ENCODE measurements at places on chromosomes 4 and X. TPM values are rescaled to one million over a fixed set of nuclear protein-coding genes. Genes with fewer than 3 reads are reported as not detected.

The ERCC6L gene
- total RNA-seq: 13.2 TPM

GRCh38 chr4:101274888-101275752 is 72.2 kb downstream of the PPP3CA start:
- ATAC-seq: no peak

GRCh38 chrX:63404332-63404731 is 53.2 kb upstream of the SPIN4 start:
- ATAC-seq: no peak

- ATAC-seq: peak; percentile 61
These were observed 48.7 kb downstream of the ATP10D start for GRCh38 chr4:47533689-47534347.

- peak; percentile 81 for ATAC-seq
These were observed 31.0 kb downstream of the ALPK1 start for GRCh38 chr4:112327965-112328733.

The AMMECR1 gene
- 10.3 TPM for total RNA-seq

- no peak for ATAC-seq
These were observed 122.3 kb upstream of the USP9X start for GRCh38 chrX:40962793-40963407.

DNA sequence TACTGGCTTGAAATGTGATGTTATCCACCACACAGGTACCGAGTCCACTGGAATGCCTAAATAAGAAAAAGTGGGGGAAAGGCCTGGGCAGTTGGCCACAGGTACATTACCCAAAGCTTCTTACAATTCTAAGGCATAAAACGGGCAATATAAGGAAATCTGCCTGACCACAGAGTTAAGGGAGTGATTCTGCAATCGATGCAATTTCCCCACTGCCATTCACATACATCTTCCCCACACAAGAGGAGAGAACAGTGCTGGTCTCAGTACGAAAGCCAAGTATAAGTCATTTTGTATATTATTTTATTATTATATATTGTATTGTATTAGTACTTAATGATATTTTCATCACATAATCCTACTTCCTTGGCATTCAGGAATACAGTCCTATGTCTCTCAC is 30.6 kb downstream of the RFC1 start:
- ATAC-seq: no peak

- no peak for ATAC-seq
These were observed 17.7 kb upstream of the TMEM144 start for GRCh38 chr4:158192439-158193158.

DNA sequence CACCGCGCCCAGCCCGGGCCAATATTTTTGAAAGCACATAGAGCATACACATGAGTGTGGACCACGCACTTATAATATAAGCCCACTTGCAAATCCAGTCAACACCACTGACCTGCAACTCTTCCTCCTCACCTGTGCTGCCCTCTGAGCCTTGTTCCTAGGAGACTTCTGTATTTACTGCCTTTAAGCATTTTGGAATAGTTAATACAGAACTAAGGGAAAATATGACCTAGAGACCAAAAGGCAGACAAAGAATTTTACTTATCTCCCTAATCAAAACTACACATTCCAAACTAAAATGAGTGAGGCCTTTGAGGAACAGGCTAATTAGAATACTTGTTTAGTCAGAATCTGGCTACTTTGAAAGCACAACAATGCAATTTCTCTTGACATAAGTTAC is 89.1 kb downstream of the RELL1 start:
- no peak for ATAC-seq

The FUNDC1 gene
- 9.9 TPM for total RNA-seq

DNA sequence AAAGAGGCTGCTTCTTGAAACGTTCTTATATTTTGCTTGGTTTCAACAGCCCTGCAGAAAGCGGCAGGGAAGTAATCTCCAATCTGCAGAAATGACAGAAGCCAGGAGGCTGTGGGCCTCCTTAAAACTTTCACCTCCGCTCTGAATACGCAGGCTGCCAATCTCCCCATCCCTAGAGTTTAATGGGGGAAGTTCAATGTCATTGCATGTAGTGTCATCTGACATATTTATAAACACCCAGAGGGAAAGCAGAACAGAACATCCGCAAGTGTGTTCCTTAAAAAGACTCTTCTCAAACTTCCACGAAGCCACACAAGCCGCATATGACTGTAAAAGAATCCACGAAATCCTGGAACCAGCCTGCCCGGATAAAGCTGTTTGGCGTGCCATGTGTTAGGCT is 148.8 kb upstream of the TBL1X start:
- ATAC-seq: no peak

The BTK gene
- 1.7 TPM for total RNA-seq

- ATAC-seq: no peak
These were observed 7.5 kb upstream of the SPINK2 start for GRCh38 chr4:56828784-56829535.

The MCF2 gene
- total RNA-seq: 0.34 TPM

GRCh38 chr4:1216869-1217294 is 32.0 kb downstream of the CTBP1 start:
- ATAC-seq: peak; percentile 90

DNA sequence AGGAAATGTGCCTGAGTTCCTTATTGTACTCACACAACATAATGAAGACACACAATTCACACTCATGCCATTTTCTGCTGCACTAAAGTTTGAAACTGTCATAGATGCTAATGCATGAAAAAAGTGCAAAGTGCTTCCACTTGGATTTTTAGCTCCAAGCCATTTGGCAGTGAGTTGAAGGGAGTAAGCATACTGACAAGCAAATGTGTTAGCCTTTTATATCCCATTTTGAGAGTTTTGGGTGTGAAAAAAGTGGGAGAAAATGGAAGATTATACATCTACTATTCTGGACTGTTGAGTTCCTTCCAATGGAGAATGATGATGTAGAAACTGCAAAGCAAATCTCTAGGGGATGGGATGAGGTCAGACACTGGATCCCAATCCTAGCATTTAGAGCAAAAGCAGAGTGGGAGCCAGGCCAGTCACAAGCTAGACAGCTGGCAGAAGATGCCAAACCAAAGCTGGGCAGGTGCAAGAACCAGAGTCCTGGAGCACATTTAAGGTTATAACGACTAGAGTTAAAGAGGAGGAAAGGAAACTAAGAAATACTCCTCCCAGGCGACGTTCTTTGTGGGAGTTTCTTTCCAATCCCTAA is 216.8 kb downstream of the FBXO8 start:
- no peak for ATAC-seq

- ATAC-seq: no peak
These were observed 31.8 kb downstream of the MSL3 start for GRCh38 chrX:11789809-11790208.

The FGF13 gene
- not detected for total RNA-seq

The TMSB15C gene
- total RNA-seq: 5.1 TPM

The DAPP1 gene
- total RNA-seq: 52.9 TPM

GRCh38 chr4:85603437-85604336 is 128.7 kb downstream of the ARHGAP24 start:
- ATAC-seq: no peak

The PCDH7 gene
- total RNA-seq: not detected

- no peak for ATAC-seq
These were observed 100.8 kb downstream of the SYTL5 start for GRCh38 chrX:38106991-38107655.

- peak; percentile 60 for ATAC-seq
These were observed 127.2 kb downstream of the FBXW7 start for GRCh38 chr4:152408514-152409327.

- ATAC-seq: no peak
These were observed 52.2 kb downstream of the NALF2 start for GRCh38 chrX:69556060-69557011.

- no peak for ATAC-seq
These were observed 1.4 kb downstream of the DGKK start for GRCh38 chrX:50469206-50469605.

DNA sequence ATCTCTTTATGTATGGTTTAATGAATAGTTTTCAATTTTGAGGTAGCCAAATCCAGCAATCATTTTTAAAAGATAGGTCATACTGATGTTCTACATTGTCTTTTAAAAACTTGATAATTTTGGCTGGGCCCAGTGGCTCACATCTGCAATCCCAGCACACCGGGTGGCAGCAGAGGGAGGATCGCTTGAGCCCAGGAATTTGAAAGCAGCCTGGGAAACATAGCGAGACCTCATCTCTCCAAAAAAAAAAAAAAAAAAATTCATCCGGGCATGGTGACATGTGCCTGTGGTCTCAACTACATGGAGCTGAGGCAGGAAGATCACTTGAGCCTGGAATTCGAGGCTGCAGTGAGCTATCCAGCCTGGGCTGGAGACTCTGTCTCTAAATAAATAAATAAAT is 419.8 kb downstream of the GALNTL6 start:
- no peak for ATAC-seq

DNA sequence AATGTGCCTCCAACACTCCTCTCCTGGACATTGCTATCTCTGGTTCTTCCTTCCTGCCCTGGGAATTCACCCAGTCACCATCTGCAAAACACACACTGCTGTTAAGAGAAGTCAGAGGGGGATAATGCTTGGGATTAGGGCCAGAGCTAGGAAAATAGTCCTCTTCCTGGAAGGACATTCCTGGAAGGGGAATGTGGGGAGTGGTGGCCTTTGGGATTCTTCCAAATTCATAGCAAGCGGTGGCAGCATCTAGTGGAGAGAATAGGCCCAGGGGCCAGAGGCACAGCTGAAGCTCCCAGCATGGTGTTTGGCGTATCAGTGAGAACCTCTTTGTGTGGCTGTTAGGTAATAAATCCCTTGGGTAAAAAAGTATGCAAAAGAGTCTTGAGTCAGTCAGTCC is 34.3 kb downstream of the SHROOM4 start:
- ATAC-seq: no peak
